Memory B cell (primary cell): ENCODE measurements at places on chromosomes 5 and 9.

DNA sequence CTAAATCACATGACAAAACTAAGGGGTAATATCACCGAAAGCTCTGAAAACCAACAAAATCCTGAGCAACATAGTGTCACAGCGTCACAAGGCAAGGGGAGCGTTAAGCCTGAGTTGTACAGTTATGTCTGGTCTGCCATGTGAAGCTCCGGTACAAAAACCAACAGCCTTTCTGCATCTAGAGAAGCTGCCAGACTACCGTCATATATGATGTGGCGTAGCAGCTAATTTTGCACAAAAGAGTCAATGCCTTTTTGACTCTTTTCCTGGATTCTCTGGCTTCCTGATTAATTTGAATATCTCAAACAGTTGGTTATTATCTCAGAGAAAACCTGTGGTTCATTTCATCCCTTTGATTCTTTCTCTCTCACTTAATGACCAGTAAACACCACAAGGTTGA, 16.0 kb upstream of the ATP10B start:
- peaks cover 3% of the 10 kb centered on the region for H3K27me3 ChIP-seq
- H3K4me3 ChIP-seq, result no peak overlapping the region
- no peak overlapping the region for H3K27ac ChIP-seq
- DNase-seq, result no peak
- H3K4me1 ChIP-seq, result no peaks in the 10 kb centered on the region

DNA sequence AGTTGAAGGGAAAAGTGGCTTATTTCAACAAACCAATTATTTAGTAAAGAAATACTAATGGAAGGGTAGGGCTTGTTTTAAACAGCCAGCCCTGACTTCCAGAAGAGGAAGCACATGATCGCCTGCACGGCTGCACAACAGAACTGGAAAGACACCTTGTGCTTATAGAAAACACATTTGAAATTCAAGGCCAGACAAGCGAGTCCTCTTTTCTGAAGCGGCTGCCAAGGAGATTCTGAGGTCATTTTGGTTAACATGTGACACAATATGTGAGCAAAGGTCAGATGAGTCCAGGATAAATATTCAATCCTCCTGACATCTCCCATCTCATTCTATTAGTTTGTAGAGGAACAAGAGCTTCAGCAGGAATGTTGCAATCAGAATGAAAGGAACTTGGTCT, 461.4 kb upstream of the ST8SIA4 start:
- DNase-seq, result no peak
- no peaks in the 10 kb centered on the region for H3K36me3 ChIP-seq
- H3K4me3 ChIP-seq, result no peak overlapping the region

GRCh38 chr5:168685566-168685965, 106.4 kb upstream of the PANK3 start:
- DNase-seq, result no peak
- no peaks in the 10 kb centered on the region for H3K36me3 ChIP-seq
- peaks cover 3% of the 10 kb centered on the region for H3K4me1 ChIP-seq
- peaks cover 3% of the 10 kb centered on the region for H3K27me3 ChIP-seq

DNA sequence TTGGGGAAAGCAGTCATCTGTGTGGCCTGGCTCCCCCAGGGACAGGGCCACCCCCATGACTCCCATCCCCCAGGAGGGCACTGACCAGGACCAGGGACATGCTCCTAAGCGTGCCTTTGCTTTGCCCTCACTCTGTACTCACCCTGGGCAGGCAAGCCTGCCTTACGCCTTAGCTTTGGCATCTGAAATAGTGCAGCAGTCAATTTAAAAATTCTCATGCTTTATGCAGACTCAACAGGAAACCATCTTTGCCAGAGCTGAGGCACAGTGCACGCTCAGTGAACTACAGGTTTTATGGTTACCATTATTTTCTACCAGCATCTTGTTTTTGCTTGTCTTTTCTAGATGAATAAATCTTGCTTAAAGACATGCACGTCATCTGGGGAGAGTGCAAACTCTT, 323.5 kb downstream of the IRX2 start:
- no peak overlapping the region for H3K4me3 ChIP-seq
- H3K27me3 ChIP-seq, result no peaks in the 10 kb centered on the region
- H3K27ac ChIP-seq, result no peak overlapping the region
- H3K36me3 ChIP-seq, result no peaks in the 10 kb centered on the region
- H3K4me1 ChIP-seq, result no peaks in the 10 kb centered on the region

- DNase-seq, result no peak
- peaks cover 19% of the 10 kb centered on the region for H3K36me3 ChIP-seq
- peaks cover 2% of the 10 kb centered on the region for H3K4me1 ChIP-seq
- no peak overlapping the region for H3K27ac ChIP-seq
Measured at GRCh38 chr9:744790-745484, 96.6 kb upstream of the DMRT1 start.

DNA sequence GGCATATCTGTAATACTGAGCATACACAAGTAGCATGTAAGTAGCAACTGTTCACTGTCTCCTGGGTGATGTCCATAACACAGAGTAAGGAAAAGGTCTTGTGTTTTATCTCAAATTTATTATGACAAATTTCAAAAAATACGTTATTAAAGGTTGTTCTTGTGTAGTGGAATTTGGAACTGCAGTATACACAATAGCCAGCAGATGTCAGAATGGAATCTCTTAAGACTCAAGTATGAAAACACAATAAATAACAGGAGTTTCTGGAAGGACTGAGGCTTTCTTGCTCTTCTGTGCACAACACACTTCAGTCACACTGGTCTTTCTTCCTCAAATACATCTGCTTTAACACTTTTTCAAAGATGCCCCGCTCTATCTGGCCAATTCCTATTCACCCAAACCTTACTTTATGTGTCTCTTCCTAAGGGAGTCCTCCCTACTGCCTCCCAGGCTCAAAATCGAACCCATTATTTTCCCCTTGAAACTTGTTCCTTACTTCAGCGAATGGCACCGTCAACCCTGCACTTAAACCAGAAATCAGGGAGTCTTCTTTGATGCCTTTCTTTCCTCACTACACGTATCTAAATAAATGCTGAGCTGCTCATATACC, 6.5 kb upstream of the FBXO10 start:
- no peaks in the 10 kb centered on the region for H3K27me3 ChIP-seq
- H3K4me3 ChIP-seq, result no peak overlapping the region
- peaks cover 21% of the 10 kb centered on the region for H3K36me3 ChIP-seq

DNA sequence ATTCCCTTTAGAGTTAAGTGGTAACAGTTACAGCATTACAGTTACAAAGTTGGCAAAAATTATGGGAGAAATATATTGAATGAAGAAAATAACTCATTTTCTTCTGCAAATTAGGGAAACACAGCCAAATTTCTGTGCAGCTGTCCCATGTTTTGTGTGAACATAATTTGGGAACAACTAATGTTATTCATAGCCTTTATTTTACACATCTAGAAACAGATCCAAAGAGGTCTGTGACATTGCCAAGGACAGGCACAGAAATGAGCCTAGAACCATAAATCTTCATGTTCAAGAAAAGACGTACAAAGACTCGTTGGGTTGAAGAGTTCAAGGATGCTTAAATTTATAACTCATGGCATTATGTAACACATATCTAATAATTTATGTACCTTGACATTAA, 114.1 kb upstream of the TXNDC8 start:
- H3K27ac ChIP-seq, result no peak overlapping the region
- peaks cover 5% of the 10 kb centered on the region for H3K27me3 ChIP-seq
- no peak for DNase-seq
- no peak overlapping the region for H3K4me3 ChIP-seq
- H3K4me1 ChIP-seq, result no peaks in the 10 kb centered on the region

DNA sequence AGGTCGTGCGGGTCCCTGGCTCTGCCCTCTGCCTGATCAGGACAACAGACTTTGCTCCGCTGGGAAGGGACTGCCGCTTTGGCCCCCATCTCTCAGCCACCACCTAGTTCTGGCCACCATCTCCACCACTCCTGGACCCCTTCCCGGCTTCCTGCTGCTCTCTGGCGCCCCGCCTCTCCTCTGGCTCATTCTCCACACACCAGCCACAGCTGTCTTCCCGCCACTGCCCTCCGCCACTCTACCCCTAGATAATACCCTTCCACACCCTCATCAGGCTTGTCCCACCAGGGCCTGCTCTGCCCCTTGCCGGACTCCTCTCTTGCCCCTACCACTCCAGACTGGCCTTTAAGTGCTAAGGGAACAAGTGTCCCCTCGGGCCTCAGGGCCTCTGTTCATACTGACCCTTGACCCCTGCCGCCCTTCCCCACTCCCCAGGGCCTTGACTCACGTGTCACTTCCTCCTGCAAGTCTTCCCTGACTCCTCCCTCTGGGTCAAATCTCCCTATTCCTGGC, 3.0 kb upstream of the CDX1 start:
- peaks cover 11% of the 10 kb centered on the region for H3K27me3 ChIP-seq
- peaks cover 15% of the 10 kb centered on the region for H3K4me1 ChIP-seq
- DNase-seq, result no peak
- no peak overlapping the region for H3K4me3 ChIP-seq
- H3K27ac ChIP-seq, result no peak overlapping the region

- no peaks in the 10 kb centered on the region for H3K27me3 ChIP-seq
- no peak overlapping the region for H3K4me3 ChIP-seq
- H3K27ac ChIP-seq, result no peak overlapping the region
- no peaks in the 10 kb centered on the region for H3K4me1 ChIP-seq
- H3K36me3 ChIP-seq, result no peaks in the 10 kb centered on the region
Measured at GRCh38 chr5:167763772-167764171, 527.7 kb upstream of the WWC1 start.

DNA sequence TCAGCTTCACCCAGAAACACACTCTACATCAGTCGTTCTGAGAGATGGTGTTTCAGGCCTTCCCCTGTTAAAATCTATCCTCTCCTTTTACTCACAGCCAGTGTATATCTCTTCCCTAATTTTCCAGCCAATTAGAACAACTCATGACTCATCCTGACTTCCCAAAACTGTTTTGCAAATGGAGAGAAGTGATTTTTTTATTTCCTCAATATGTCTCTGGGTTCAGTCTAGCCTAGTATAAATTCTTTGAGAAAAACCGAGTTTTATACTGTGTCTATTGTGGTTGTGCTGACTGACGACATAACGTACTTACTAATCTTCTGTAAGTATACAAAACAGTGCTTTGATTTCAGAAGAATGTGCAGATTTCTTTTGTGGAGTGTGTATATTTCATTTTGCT, 28.4 kb upstream of the CAST start:
- H3K36me3 ChIP-seq, result no peaks in the 10 kb centered on the region
- H3K27me3 ChIP-seq, result peaks cover 9% of the 10 kb centered on the region
- H3K4me1 ChIP-seq, result no peaks in the 10 kb centered on the region
- H3K27ac ChIP-seq, result no peak overlapping the region
- H3K4me3 ChIP-seq, result no peak overlapping the region
- no peak for DNase-seq

- no peak overlapping the region for H3K27ac ChIP-seq
- no peak overlapping the region for H3K4me3 ChIP-seq
- no peaks in the 10 kb centered on the region for H3K36me3 ChIP-seq
- H3K4me1 ChIP-seq, result peaks cover 2% of the 10 kb centered on the region
- peaks cover 16% of the 10 kb centered on the region for H3K27me3 ChIP-seq
Measured at GRCh38 chr5:136011414-136012001, 17.3 kb upstream of the TGFBI start.
